Activated naive CD8-positive, alpha-beta T cell treated with anti-CD3 and anti-CD28 coated beads, Interleukin-2, amount 50 U/mL, for 24 hours (primary cell): ENCODE measurements at places on chromosomes 12 and 14.

GRCh38 chr14:84671776-84672175 is 858.2 kb upstream of the FLRT2 start:
- DNase-seq, result no peak

DNA sequence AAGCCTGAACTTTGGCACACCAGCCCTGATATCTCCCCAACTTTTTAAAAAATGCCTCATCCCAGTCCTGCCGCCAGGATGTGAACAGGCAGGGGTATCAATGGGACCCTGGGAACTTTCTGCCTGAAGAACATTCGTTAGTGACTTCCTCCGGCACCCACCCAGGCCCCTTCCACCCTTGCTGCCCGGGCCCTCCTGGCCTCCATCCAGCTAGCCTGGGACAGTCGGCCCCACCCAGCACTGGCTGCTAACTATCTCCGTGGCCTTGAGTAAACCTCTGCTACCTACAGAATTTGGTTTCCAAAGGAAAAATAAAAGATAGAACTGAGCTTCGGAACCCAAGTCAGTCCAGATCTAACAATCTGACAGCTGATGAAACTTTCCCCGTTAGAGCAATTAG is 14.3 kb downstream of the SCARB1 start:
- DNase-seq, result no peak

GRCh38 chr14:102901633-102902032 is 20.8 kb upstream of the AMN start:
- DNase-seq, result no peak

DNA sequence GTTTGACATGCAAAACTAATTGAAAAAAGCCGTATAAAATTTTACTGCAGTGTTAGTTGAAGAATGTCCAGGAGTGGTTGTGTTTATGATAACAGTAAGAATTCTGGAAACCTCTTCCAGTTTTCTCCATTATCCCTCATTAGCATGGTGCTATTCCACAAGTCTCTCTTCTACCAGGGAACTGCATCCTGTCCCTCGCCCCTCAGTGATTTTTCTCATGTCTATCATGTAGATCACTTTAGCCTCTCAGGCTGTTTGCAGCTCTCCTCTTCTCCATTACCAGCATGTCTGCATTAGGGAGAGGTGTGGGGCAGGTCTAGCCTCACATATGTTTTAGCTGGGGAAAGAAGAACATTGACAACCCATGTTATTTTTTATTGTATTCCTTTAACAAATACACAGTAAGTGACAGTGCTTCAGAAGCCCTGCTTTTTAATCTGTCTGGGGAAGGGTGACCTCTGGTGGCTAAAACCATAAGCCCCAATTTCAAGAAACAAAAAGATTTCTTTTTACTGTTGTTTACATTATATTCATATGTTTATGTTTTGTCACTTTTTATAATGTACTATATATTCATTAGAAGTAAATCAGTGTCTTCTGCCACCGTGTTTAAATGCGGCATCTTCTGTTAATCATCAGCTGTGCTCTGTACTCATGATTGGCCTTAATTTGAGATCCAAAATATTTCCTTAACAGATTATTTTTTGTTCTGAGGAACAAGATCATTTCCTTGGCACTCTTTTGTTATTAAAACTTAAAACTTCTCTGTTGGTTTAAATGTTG is 70.7 kb downstream of the RASSF8 start:
- peak; percentile 22 for DNase-seq

DNA sequence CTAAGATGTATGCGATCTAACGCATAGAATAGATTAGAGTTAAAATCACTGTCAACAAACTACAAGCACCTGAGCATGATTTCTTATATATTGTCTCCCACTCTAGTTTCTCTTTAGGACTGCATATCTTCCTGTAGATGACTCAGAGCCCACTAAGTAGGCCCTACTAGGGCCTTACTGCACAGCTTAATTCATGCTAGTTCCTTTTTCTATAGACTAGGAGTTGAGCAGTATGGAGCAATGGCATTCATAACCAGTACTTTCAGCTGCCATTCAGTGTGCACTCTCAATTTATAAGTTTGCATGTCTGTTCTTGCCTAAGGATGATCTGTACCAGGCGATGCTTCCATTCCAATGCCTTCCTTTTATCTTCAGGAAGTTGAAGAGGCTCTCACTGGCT is 103.5 kb downstream of the METTL25 start:
- no peak for DNase-seq

- no peak for DNase-seq
Measured at GRCh38 chr12:106740818-106741217, 33.7 kb upstream of the RIC8B start.
